Activated T-cell treated with anti-CD3 and anti-CD28 coated beads for 4 hours (primary cell): ENCODE measurements at places on chromosomes 7 and 10.

GRCh38 chr7:77753173-77753572 is 45.1 kb downstream of the TMEM60 start:
- DNase-seq: no peak

- DNase-seq: no peak
Observed at GRCh38 chr7:111639934-111640333, 77.6 kb upstream of the IMMP2L start.

GRCh38 chr7:112206238-112206990 is at the start of the genes DOCK4 and ZNF277:
Gene DOCK4, minus strand, starts transcription at chr7:112206399. Its CDS starts 261 bp downstream, at chr7:112206138.
Gene ZNF277, plus strand, starts transcription at chr7:112206695. Its CDS starts 22 bp downstream, at chr7:112206717.
- peak; percentile 100 for DNase-seq

- no peak for DNase-seq
Observed at GRCh38 chr10:58833771-58834561, 321.3 kb downstream of the BICC1 start.

GRCh38 chr7:151840088-151840910 is 36.6 kb downstream of the PRKAG2 start:
- no peak for DNase-seq

DNA sequence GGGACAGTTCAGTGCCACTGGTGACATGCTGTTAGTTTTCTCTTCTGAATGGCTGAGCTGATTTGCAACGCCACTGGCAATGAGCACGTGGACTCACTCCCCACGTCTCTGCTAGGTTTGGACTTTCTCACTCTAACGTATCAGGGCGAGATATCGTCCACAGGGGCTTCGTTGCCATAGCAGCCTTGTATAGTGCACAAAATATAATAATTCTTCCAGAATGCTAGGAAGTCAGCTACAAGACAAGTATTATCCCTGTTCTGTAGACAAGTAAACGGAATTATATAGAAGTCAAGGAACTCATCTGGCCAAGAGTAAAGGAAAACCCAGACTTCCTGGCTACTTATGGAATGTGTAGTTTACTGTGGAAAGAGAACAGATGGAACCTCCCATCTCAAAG is 226.8 kb downstream of the ARHGAP21 start:
- no peak for DNase-seq

- DNase-seq: no peak
Observed at GRCh38 chr10:131681122-131681521, 219.7 kb upstream of the PPP2R2D start.

DNA sequence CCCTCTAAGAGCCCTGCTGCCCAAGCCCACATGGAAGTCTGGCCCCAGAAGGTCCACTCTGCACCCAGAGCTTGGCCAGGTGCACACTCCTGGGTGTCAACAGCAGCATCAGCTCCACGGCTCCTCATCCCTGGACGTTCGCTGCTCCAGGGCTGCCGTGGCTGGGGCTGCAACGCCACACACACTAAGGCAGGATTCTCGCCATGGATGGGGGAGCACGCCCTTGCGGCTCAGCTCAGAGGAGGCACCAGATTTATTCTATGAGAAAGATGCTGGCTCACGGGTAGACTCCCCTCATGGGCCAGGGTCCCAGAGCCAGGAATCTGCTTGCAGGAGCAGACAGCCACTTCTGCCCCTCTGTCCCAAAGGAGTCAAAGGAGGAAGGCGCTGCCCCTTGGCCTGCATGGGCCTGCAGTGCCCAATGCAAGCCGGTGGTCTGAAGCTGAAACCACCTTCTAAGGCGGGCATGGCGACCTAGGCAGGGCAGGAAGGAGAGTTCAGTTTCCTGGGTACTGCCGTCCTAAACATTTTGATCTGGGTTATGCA is 42.1 kb downstream of the CFAP46 start:
- DNase-seq: no peak

- no peak for DNase-seq
Observed at GRCh38 chr10:25743832-25744231, 190.2 kb upstream of the MYO3A start.

DNA sequence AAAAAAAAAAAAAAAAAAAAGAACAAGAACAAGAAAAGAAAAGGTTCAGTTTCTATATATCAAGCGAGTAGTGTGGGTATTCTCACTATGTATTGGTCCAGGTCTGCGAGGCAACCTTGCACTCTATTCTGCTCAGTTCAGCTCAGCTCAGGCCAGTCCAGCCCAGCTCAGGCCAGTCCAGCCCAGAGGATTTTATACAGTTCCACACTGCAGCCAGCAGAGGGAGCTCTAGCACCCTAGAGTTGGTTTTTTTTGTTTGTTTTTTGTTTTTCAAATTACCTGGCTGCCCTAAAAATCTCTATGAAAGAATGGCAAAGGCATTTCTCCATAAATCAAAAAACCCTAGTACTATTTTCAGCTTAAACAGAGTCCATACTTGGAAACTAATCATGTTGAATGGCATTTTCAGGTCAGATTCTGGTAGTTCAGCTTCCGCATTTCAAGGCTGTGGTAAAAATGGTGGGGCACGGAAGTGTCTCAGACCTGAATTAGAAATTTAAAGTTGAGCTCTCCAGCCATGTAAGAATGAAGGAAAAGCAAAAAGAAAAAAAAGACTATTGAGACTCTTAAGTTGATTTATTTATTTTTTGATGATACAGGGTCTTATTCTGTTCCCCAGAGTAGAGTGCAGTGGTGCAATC is 55.2 kb upstream of the GSDME start:
- DNase-seq: peak; percentile 21

DNA sequence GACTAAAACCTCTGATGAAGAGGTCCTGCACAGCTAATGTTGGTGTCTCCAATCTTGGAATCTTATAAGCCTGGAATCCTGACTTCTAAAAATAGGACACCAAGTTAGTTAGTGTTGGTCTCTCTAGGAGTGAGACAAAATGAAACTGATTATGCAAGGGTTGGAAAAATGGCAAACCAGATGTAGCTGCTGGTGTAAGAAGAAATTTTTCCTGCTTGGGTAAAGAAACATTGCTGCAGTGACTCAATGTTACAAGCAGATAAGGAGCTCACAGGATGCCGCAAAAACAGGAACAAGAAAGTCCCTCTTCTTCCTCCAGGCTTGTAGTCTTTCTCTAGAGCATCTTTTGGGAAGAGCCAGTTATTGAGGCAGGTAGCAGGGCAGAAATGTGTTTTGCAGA is 449.0 kb downstream of the ETV1 start:
- no peak for DNase-seq

DNA sequence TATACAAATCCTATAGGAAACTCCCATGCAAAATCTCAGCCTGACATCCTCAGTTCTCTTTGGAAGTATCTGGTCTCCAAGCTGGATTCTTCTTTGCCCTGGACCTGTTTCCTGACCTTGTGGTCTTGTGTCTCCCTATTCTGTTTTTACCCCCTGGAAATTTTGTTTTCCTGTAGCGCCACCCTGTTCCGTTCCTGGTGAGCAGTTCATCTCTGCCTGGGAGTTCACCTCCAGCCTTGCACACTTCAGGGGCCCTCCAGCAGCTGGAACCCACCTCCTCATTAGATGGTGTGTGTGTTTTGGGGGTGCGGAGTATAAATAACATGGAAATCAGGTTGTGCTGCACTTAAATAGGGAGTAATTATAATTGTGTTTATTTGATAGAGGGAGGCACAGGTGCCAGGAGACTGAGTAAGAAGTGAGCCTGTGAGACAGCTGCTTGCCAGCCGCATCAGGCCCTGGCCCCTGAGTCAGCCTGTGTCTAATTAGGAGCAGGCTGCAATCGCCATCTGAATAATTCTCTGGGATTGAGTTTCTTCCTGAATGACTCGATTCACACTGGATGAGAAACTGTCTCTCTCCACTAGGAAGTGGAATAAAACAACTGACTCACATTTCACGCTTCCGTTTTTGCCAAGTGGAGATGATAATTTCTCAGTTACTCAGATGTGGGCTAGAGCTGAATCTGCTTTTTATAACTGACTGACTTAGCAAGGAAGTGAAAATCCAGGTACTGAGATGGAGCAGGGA is 69.4 kb upstream of the HECTD2 start:
- no peak for DNase-seq

DNA sequence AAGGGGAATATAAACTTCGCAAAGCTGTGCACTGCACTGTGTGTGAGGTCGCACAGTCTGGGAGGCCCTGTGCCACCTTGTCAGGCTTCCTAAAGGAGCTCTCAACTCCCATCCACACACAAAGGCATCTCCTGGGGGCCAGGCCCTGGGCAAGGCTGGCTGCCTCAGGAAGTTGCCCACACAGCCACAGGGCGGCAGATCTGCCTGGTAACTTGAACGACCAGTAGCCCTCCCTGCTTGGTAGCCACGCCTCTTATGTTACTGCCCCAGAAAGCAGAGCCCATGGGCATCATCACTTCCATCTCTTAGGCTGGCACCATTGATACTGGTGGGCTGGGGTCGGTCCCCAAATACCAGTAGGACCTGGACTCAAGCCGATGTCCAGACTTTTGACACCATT is 82.8 kb downstream of the HECW1 start:
- no peak for DNase-seq

- DNase-seq: no peak
Observed at GRCh38 chr10:1737222-1738061, at the start of gene ADARB2. Gene ADARB2, minus strand, starts transcription at chr10:1737525.

DNA sequence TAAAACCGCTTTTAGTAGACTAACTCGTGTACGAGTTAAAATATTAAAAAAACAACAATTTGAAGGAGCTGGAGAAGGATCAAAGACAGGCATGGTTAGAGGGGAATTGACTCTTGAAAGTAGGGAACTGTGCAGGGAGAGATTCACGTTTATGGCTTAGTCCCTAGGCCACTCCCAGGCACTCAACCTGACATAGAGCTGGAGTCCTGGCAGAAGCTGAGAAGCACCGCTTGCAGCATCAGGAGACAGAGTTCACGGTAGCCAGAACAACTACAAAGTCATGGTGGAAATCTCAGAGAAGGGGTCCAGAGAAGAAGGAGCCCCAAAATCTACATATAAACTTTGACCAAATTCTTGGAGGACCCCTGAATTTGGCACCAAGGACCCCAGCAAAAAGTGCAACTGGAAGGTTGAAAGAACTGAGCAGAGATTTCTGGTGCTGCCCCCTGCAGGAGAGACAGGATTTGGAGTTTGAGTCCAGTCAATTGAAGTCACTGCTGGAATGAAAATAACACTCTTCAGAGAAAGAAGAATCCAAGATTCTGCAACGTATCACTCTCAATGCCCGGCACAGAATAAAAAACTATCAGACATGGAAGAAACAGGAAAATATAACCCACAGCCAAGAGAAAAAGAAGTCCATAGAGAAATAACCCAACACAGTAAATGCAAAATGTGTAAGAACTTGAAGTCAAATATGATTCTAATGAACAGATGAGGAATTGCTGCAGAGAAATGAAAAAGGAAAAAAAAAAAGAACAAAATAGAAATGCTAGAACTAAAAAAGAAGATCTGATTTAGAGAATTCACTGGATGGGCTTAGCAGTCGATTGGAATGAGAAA is 493.3 kb upstream of the PODXL start:
- no peak for DNase-seq

- no peak for DNase-seq
Observed at GRCh38 chr10:3385487-3385886, 212.9 kb upstream of the PITRM1 start.

DNA sequence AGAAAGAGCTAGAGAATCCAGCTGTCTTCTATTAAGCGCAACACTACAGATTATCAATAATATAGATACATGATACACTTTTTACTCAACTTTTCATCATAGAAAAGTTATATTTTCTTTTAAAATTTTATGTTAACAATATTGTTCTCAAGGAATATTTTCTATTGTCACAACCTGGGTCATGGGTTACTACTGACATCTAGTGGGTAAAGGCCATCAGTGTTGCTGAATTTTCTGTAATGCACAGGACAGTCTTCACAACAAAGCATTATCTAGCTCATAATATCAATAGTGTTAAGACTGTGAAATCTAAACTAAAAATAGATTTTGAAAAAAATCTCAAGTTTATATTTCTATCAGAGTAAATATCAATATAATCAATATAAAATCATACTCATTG is 209.8 kb downstream of the ZNF33B start:
- no peak for DNase-seq

DNA sequence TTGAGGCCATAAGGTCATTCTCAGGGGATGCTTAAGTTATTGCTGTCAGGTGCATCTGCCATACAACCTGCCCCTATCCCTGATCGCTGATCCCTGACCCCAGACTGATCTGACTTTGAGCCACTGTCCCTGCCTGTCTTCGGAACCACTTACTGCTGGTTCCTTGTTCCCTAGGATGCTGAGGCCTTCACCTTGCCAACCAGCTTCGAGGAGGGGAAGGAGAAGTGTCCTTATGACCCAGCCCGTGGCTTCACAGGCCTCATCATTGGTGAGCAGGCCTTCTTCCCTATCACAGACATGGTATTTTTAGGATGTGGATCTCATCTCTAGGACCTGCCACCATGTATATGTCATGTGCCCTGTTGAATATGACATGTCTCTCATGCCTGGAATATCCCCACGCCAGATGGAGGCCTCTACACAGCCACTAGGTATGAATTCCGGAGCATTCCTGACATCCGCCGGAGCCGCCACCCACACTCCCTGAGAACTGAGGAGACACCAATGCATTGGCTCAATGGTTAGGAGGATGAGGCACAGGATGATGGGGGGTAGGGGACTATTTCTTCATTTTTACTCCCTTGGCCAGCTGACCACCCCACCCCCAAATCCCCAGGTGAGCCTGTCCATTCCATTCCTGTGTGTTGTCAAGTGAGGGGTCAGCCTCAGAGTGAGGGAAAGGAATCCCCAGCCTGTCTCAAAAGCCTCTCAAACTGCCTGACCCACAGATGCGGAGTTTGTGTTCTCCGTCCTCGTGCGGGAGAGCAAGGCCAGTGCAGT is 9.0 kb downstream of the MRPL43 start:
- DNase-seq: no peak

DNA sequence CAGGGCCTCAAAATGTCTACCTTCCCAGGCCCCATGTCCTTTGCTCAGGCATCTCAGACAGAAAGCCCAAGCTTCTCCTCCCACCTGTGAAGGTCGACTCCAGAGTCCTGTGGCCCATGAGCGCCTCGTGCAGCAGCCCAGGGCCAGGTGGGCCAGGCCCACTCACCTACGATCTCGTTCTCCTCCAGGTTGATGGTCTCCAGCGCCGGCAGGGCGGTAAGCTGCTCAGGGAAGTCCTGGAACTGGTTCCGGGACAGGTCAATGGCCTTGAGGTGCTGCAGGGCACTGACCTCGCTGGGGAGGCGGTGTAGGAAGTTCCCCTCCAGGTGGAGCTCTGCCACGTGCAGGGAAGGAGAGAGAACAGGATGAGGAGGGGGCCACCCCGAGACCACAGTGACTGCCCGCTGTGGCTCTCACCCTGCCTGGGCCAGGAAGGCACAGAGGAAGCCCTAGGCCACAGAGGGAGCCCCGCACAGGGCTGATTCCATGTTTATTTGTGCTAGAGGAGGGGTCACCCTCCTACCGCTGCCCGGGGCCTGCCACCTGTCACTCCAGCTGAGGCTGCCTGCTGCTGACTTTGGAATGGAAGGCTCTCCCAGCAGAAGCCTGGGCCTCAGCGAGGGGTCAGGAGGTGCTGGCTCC is 40.0 kb upstream of the NPFFR1 start:
- no peak for DNase-seq

- DNase-seq: no peak
Observed at GRCh38 chr7:94623820-94624219, 32.1 kb downstream of the SGCE start.

- DNase-seq: no peak
Observed at GRCh38 chr7:48540746-48541145, 369.5 kb downstream of the ABCA13 start.

GRCh38 chr7:15586266-15586665 is 24.5 kb upstream of the AGMO start:
- no peak for DNase-seq
